ENCODE measurements at places on chromosomes 4 and X. TPM values are rescaled to one million over a fixed set of nuclear protein-coding genes. Genes with fewer than 3 reads are reported as not detected.

The FGF2 gene
- 1.2 TPM for total RNA-seq

The CCSER1 gene
- total RNA-seq = 0.23 TPM

The RTL9 gene
- total RNA-seq = 0.08 TPM

The BLTP1 gene
- 24.8 TPM for total RNA-seq

The UGT8 gene
- total RNA-seq = 0.15 TPM

The SSX2B gene
- total RNA-seq = 0.23 TPM

Data from left lobe of liver (tissue), 2 donors.